ENCODE measurements at places on chromosomes 16 and 17. TPM values are rescaled to one million over a fixed set of nuclear protein-coding genes. Genes with fewer than 3 reads are reported as not detected.

- no peak for DNase-seq
- peak within 1 kb of the TSS; percentile 84 for H3K27ac ChIP-seq
- H3K27me3 ChIP-seq = no peaks in the 10 kb centered on the region
- H3K4me1 ChIP-seq = peaks cover 19% of the 10 kb centered on the region
- H3K4me3 ChIP-seq = peak within 1 kb of the TSS; percentile 78
Measured at GRCh38 chr17:42760652-42761581, at the start of gene RAMP2. Gene RAMP2, plus strand, starts transcription at chr17:42761227. Its CDS starts 35 bp downstream, at chr17:42761262.

- no peak for DNase-seq
- H3K27ac ChIP-seq = peak overlapping the region; percentile 10
- H3K4me3 ChIP-seq = no peak overlapping the region
- H3K27me3 ChIP-seq = no peaks in the 10 kb centered on the region
Measured at GRCh38 chr17:38898812-38899348, 26.5 kb upstream of the LASP1NB start.

DNA sequence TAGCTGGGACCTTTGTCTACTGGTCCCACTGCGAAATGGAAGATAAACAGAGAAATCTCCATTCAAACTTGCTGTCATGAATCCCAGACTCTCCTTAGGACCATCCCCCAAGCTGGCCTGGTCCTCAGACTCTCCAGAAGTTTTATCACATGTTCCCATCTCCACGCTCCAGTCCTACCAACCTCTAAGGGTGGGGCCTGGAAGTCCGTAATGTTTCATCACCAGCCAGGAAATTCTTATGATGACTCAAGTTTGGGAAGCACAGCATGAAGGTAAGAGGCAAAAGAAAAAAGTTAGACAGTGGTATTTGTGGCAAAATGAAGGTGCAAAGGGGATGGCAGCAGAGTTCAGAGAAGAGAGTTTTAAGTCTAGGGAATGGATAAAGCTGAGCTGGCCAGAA is 52.7 kb downstream of the ZNF18 start:
- H3K27ac ChIP-seq = peak overlapping the region; percentile 54
- H3K36me3 ChIP-seq = no peaks in the 10 kb centered on the region
- no peak for DNase-seq
- H3K4me1 ChIP-seq = peaks cover 17% of the 10 kb centered on the region

- H3K27ac ChIP-seq = no peak overlapping the region
- H3K36me3 ChIP-seq = no peaks in the 10 kb centered on the region
- H3K4me1 ChIP-seq = peaks cover 27% of the 10 kb centered on the region
- no peak for DNase-seq
- no peaks in the 10 kb centered on the region for H3K27me3 ChIP-seq
- H3K4me3 ChIP-seq = no peak overlapping the region
Measured at GRCh38 chr17:64639516-64639915, 22.6 kb downstream of the SMURF2 start.

DNA sequence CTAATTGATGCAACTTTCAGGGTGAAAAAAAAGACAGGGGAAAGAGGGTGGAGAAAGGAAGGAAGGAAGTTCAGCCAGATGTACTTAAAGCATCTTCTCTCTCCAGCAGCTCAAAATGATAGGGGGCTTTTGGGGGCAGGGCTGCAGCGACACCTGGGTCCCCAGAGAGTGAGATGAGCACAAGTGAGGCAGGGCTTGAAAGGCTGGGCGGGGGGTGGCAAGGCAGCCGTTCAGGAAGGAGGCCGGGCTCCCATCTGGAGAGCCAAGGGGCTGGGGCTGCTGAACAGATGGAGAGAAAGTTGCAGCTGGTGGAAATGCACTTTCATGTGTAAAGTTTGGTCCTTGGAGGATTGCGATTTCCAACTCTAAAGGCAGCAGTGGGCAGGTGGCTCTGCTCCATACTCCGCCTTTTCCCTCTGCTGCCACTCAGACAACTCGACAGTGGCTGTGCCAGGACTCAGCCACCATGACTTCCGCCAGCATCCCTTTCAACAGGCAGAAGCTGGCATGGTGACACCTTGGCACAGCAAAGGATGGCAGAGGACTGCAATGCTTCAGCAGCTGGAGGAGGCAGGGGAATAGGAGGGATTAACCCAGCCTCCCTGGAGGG is 7.7 kb downstream of the SLC35B1 start:
- H3K27me3 ChIP-seq = no peaks in the 10 kb centered on the region
- H3K4me1 ChIP-seq = peaks cover 7% of the 10 kb centered on the region
- H3K36me3 ChIP-seq = peaks cover 55% of the 10 kb centered on the region
- H3K4me3 ChIP-seq = no peak overlapping the region
- no peak for DNase-seq

DNA sequence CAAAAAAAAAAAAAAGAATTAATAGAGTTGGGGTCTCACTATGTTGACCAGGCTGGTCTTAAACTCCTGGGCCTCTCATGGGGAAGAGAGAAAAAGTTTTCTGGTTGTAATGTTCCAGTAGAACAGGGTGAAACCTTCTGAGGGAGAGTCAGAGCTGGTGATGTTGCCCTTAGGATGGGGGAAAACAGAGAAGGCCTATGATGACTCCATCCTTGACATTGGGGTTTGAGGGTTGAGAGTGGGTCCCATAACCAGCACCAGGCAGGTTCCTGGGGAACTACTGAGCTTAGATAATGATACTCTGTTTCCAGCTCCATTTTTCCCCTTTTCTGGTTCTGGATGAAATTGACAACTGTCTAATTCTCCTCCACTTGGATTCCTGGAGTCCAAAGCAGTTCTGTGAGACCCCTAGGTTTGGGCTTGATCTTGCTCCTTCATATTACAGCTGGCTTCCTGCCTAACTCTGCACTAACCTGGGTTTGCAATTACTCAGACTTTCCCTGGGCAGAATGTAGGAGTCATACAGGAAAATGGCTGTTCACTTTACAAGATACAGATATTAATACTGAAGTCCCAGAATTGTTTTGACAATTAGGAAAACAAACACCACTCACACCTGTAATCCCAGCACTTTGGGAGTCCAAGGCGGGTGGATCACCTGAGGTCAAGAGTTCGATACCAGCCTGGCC is 62.8 kb upstream of the B4GALNT2 start:
- DNase-seq = no peak
- H3K4me3 ChIP-seq = no peak overlapping the region
- H3K27ac ChIP-seq = no peak overlapping the region
- no peaks in the 10 kb centered on the region for H3K27me3 ChIP-seq

DNA sequence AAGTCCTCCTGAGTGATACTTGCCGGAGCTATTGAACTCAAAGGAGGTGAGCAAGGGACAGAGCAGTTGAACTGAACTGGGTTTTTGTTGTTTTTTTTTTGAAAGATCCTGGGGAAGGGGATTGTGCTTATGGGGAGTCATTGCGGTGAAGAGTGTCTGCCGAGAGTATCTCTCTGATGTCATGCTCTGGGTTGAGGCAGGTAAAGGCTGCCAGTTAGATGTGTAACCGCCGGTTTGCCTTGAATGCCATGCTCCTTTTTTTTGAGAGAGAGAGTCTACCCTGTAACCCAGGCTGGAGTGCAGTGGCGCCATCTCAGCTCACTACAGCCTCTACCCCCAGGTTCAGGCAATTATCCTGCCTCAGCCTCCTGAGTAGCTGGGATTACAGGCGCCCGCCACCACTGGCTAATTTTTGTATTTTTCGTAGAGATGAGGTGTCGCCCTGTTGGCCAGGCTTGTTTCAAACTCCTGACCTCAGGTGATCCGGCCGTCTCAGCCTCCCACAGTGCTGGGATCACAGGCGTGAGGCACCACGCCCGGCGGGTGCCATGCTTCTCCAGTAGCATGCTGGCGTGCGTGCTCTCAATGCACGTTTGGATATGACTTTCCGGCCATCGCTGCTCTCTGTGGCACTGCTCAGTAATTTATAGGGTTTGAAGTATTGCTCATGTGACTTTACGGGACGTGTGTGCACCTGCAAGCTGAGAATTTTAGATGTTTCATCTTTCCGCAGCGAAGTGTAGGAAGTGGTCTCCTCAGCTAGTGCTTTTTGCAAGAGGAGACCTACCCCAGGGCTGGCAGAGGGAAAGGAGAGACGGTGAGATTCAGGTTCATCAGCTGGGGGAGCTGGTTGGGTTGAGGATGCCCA is 8.5 kb downstream of the ZC3H18 start:
- peaks cover 33% of the 10 kb centered on the region for H3K36me3 ChIP-seq
- DNase-seq = no peak
- H3K27me3 ChIP-seq = no peaks in the 10 kb centered on the region

DNA sequence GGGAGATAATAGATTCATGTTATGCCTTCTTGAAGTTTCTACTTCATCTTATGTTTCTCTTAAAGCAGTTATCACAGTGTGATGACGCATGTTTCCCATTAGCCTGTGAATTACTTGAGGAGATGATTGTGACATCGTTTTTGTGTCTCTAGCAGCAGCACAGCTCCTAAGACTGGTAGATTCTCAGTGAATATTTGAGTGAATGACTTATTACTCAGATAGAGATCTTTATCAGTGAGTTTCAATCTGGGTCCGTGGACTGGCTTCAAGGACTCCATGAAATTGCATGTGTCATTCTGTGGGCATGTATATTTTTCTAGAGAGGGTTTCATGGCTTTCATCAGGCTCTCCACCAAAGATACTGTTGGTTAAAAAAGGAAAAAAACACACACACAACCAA is 29.9 kb downstream of the YPEL2 start:
- peak overlapping the region; percentile 78 for H3K27ac ChIP-seq
- peaks cover 67% of the 10 kb centered on the region for H3K4me1 ChIP-seq
- DNase-seq = no peak
- no peaks in the 10 kb centered on the region for H3K27me3 ChIP-seq
- H3K4me3 ChIP-seq = no peak overlapping the region

SOX15 gene
- 44.4 TPM for total RNA-seq

- H3K27ac ChIP-seq = no peak overlapping the region
- H3K4me3 ChIP-seq = no peak overlapping the region
- no peak for DNase-seq
Measured at GRCh38 chr17:15083225-15083624, 181.9 kb downstream of the PMP22 start.

Data from vagina (tissue), 2 donors.